ENCODE measurements at places on chromosomes 2 and 18.

- no peak for DNase-seq
Measured at GRCh38 chr2:35530615-35531135, 824.9 kb upstream of the CRIM1 start.

GRCh38 chr2:204282525-204282924 is 262.8 kb upstream of the PARD3B start:
- no peak for DNase-seq

- DNase-seq, result no peak
Measured at GRCh38 chr2:127065299-127065939, 41.5 kb downstream of the BIN1 start.

DNA sequence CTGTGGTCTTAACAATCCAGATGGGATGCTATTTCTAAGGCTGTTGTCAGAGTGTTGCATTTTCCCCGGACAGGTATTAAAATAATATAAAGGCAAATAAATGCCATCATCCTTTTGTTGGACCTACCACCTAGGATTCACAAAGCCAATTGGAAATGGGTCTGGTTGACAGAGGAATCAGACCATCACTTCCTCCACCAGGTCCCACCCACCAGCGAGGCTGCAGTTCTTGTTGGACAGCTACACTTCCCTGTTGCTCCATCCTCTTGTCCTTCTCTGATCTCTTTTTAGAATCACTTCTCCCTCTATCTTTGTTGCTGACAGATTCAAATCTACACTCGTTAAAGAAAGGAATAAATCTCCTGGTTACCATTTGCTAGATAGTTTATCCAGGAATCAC is 1.1 kb downstream of the TMEM169 start:
- no peak for DNase-seq

- no peak for DNase-seq
Measured at GRCh38 chr2:133434959-133435668, 133.1 kb downstream of the NCKAP5 start.

- DNase-seq, result no peak
Measured at GRCh38 chr2:46666044-46666679, 186.8 kb downstream of the TMEM247 start.

GRCh38 chr18:13070460-13070859 is 79.3 kb downstream of the CEP192 start:
- no peak for DNase-seq

GRCh38 chr2:120586507-120587278 is 149.0 kb upstream of the GLI2 start:
- no peak for DNase-seq

DNA sequence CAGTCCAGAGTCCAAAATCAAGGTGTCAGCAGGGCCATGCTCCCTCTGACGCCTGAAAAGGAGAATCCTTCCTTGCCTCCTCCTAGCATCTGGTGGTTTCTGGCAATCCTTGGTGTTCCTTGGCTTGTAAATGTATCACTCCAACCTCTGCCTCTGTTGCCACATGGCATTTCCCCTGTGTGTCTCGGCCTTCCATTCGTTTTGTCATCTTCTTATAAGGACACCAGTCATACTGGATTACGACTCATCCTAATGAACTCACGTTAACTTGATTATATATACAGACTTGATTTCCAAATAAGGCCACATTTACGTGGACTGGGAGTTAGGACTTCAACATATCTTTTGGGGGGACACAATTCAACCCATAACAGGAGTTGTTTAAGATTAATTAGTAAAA is 15.8 kb downstream of the PMAIP1 start:
- DNase-seq, result no peak

- no peak for DNase-seq
Measured at GRCh38 chr2:170092436-170093060, 85.4 kb upstream of the MYO3B start.
